ENCODE measurements at places on chromosomes 5 and 9. TPM values are rescaled to one million over a fixed set of nuclear protein-coding genes. Genes with fewer than 3 reads are reported as not detected.

The ADAMTSL1 gene
- total RNA-seq, result 37.4 TPM

The UNC13B gene
- total RNA-seq, result 12.5 TPM

The BRD3 gene
- 12.7 TPM for total RNA-seq

The TSSK1B gene
- not detected for total RNA-seq

The MAMDC4 gene
- total RNA-seq, result 1.8 TPM

The PTGES gene
- total RNA-seq, result 15.5 TPM

The RMRP gene
- total RNA-seq, result 12,356 TPM

The PLPP1 gene
- total RNA-seq, result 171 TPM

The HTR4 gene
- not detected for total RNA-seq

The CIZ1 gene
- total RNA-seq, result 52.7 TPM

The IRX2 gene
- total RNA-seq, result 7.2 TPM

The PIP5KL1 gene
- total RNA-seq, result 7.9 TPM

The SMIM32 gene
- not detected for total RNA-seq

The RPP25L gene
- 32.9 TPM for total RNA-seq

The PCDHGA7 gene
- total RNA-seq, result 5.1 TPM

The SPINK6 gene
- not detected for total RNA-seq

The UBQLN1 gene
- 66.5 TPM for total RNA-seq

The LHX2 gene
- total RNA-seq, result 0.34 TPM

The SPINK7 gene
- total RNA-seq, result not detected

The DMRT3 gene
- not detected for total RNA-seq

The GMCL2 gene
- total RNA-seq, result not detected
